Dermis microvascular lymphatic vessel endothelial cell (primary cell): ENCODE measurements at places on chromosomes 2 and 18. TPM values are rescaled to one million over a fixed set of nuclear protein-coding genes. Genes with fewer than 3 reads are reported as not detected.
A peak's percentile ranks its signal among the peaks of the same experiment; 100 is the strongest.

DNA sequence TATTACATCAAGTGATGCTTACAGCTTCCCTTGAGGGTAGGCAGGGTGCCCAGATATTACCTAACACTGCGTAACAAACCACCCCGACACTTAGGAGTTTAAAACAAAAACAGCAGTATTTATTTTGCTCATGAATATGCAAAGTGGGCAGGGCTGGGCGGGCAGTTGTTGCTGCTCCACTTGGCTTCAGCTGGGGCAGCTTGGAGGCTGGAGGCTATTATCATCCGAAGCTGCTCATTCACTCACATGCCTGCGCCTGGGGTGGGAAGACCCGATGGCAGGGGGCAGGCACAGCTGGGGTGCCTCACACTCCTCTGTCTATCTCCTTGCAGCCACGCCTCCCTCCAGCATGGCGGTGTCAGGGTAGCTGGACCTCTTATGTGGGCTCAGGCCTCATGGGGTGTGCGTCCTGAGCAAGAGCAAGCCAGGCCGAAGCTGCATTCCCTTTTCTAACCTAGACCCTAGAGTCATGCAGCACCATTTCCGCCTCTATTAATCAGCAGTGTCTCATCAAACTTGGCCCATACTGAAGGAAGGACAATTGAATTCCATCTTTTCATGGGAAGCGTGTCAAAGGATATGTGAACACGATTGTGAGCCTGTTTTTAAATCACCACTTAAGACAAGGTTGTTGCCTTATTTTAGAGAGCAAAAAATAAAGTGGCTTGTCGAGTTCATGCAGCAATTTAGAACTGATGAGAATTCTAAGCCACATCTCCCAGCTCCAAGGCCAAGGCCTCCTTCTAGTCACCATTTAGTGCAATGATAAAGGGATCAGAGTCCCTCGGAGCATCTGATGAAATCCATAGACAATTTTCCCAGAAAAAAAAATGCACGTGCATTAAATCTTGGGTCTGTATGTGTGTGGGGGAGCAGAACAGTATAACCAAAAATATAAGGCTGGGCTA is 54.9 kb downstream of the SDC1 start:
- DNase-seq, result peak; percentile 39

DNA sequence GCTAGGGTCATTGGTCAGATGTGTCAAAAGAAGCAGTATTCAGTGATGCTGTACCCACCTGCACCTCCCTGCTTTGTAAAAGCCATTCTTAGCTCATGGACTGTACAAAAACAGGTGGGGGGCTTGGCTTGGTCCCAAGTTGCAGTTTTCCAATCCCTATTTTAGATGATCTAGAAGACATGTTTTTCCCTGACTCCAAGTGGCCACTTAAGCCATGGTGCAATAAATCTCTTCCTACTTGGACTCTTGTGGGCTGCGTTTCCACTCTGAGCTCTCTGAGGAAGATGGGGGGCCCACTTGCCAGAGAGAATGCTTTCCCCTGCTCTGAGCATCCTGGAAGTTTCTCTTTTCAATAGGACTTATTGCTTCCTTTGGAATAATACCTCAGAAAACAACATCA is 57.0 kb upstream of the SPP2 start:
- DNase-seq, result no peak

DNA sequence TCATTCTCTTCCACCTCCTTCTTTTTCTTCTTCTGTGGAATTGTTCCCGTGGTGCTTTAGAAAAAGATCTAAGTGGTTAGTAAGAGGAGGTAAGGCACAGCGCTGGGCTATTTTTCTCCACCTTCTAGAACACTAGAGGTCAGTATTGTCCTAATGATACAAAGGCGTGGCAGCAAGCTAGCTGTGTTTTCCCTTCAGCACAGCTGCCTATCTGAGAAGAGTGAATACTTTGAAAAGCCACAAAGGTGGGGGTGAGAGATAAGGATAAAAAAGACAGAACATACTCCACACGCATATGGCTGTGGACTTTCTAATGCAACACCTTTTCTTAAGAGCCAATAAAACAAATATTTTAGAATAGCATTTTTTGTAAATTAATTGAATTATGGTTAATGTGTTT is 2.1 kb downstream of the CNTNAP5 start:
- peak; percentile 50 for DNase-seq

DNA sequence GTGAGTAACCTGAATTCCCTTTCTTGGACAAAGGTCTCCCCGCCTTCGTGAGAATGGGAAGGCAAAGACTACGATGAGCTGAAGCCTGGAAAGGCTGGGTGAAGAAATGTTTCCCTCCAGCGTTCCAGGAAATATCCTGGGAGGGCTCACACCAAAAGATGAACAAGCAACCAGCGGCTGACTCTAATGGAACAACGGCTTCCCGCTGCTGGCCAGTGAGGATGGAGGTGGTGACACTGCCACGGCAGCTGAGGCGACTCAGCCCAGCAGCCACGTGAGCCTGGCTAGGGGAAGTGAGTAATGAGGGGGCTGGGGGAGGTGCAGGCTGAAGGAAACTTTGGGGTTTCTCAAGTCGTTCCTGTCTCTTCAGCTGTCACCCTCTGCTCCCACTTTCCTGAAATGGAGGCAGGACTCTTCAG is 105.0 kb upstream of the SMAD7 start:
- DNase-seq, result no peak

- DNase-seq, result peak; percentile 64
Measured at GRCh38 chr2:193837111-193837738, 1642.5 kb upstream of the TMEFF2 start.

DNA sequence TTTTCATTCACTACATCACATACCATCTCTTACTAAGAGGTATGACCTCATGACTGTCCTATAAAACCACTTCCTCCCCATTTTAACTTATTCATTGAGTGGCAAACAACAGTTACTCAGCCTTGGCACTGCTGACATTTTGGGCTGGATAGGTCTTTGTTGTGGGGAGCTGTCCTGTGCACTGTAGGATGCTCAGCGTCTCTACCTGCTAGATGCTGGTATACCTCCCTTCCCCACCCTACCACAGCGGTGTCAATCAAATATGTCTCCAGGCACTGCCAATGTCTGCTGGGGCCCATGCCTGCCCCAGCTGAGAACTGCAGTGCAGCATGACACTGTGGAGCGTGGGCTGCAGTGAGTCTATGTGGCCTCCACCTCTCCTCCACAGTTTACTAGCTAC is 76.3 kb upstream of the MGAT4A start:
- DNase-seq, result no peak

DNA sequence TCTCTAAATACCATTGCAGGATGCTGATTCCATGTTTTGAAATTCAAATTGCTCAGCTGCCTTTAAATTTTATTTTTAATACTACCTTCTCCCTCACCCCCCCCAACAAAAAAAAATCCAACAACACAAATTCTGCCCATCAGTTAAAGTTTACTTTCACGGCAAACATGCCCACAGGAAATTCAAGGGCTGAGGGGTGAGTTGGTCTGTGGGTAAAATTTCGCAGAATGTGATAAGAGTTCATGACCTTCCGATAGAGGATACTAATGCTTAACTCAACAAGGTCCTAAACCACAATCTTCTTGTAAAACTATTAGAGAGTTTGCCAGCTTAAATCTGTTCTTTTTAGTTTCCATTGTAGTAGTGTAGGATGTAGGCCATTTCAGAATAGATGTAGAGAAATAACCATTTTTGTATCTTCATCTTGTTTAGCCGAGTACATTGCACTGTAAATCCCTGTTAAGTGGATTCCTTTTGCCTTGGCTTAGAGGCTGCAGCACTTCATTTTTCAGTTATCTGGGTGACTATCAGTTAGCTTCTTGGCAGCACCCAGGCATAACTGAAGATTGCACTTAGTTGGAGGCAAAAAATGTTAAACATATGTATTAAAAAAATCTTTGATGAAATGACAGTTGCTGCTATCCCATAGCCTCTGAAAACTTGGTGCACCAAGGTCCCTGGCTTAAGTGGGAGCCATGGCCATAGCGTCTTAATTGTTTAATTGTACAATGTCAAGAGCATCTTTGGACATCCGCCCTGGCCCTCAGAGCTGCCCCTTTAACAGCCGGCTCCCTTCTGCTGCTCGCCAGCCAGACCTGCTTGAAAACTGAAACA is 232.3 kb downstream of the HAUS1 start:
- no peak for DNase-seq

Gene SLC11A1
- under 0.01 and 0.13 TPM in 2 replicates for total RNA-seq

DNA sequence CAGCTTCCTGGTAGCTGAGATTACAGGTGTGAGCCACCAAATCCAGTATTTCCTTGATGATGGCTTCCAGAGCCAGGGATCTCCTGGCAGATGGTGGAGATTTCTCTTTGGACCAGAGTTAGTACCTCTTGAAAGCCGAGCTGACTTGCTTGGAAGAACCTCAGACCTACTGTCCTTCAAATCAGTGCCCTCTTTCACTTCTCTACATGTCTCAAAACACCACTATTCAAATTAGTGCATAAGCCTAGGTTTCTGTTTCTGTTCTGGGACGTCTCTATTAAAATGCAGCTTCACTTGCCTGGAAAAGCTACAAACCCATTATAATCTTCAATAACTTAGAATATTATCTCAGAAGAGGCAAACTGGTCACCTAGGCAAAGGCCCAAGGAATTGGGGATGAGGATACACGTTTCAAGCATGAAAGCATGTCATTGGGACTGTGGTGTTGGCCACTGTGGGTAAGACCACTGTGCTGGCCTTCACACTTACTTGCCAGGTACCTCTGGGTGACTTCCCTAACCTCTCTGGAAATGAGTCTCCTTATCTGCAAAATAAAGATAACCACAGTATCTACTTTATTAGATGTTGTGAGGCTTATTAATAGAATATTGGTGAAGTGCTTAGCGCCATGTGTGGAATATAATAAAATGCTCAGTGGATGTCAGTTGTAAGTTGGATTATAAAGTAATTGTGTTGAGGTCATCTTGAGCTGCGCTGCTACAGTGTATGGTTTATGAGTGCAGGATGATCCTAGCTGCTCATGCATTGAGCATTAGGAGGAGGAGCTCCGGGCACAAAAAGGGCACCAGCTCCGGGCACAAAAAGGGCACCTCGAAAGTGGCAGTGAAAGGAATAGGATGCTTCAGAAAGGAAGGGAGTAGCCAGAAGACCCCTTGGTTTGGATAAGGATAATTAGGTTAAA is 84.5 kb downstream of the DOCK10 start:
- DNase-seq, result no peak

Gene CLHC1
- 3.3 and 4.6 TPM in 2 replicates for total RNA-seq

GRCh38 chr2:236753606-236754270 is 184.1 kb downstream of the ACKR3 start:
- peak; percentile 43 for DNase-seq

Gene MROH2A
- total RNA-seq, result not detected in 2 replicates

Gene LYG1
- total RNA-seq, result 0.13 and 0.51 TPM in 2 replicates

DNA sequence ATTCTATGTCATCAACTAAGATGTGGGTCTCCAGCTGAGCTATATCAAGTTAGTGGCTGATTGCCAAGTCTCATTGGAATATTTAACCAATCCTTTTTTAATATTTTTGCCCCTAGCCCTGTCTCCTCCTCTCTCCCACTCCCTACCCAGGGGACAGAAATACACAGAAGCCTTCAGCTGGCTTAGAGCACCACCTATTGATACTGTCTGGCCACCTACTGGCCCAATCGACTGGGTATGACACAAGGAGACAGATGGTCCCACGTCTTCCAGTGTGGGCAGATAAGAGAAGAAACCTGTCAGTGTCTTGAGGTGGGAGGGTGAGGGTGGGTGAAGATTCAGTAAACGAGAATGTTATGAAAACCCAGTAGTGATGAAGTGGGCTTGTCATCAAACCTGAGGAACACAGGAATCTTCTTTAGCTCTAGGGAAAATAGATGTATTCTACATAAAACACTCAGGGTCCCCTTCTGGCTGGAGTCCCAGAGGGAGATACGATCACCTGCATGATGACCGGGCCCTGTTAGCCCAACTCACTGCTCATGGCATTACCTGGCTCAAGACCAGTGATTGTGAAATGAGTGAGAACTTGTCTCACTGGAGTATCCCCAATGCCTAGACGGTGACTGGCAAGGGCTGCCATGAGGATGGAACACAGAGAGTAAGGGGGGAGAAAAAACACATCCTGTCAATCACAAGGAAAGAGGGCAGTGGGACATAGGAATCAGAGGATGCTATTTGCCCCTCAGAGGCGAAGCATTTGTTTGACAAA is 26.7 kb downstream of the POLR1A start:
- peak; percentile 76 for DNase-seq

DNA sequence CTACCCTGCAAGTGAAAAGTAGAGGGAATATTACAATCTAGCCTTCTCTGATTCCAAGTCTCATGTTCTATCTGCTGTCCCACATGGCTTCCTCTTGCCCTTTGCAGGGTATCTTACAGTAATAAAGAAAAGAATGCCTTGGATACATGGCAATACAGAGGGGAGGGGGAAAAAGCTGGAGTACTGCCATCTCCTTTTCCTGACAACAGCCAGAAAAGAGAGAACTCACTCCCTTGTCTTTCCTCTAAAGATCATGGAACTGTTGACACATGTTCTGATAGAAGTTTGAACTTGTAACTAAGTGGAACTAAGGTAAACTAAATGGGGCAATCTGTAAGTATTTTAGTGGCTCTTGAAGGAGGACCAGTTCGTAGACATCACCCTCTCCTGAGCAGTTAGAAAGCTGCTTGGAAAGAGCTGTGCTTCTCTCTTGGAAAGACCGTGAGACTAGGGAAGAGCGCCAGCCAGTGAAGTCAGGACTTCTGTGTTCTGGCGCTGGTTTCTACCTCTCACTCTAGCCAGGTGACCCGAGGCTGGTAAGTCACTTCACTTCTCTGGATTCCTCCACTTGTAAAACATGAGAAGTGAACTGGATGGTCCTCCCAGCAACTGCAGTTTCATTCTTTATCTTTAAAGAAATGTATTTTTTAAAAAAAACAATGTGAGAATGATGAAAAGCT is 242.3 kb upstream of the FOSL2 start:
- DNase-seq, result peak; percentile 72

Gene DUSP19
- total RNA-seq, result 2.1 and 2.4 TPM in 2 replicates

GRCh38 chr2:157895531-157895930 is 19.4 kb upstream of the ACVR1 start:
- no peak for DNase-seq
